ENCODE measurements at places on chromosomes 1 and 21. TPM values are rescaled to one million over a fixed set of nuclear protein-coding genes. Genes with fewer than 3 reads are reported as not detected.

DNA sequence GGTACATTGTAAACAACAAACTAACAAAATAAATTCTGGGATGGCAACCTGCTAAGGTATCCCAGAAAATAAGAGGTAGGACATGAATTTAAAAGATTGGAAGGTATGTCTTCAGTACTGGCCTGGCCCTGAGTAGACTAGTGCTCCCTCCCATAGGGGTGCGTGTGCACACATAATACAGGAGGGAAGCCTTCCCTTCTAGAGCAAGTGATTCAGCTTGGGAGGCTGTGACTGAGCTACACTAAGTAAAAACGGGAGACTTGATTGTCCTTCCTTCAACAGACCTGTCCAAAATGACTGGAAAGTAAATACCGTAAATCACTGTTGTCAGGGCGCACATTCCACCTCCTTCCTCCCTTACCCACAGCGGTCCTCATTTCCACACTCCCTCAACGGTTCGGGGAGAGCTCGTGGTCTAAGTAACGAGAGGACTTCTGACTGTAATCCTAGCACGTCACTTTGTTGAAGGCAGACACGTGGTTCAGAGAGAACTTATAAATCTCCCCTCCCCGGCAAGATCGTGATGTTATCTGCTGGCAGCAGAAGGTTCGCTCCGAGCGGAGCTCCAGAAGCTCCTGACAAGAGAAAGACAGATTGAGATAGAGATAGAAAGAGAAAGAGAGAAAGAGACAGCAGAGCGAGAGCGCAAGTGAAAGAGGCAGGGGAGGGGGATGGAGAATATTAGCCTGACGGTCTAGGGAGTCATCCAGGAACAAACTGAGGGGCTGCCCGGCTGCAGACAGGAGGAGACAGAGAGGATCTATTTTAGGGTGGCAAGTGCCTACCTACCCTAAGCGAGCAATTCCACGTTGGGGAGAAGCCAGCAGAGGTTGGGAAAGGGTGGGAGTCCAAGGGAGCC lies at the start of gene TGFB2:
Gene TGFB2 (plus strand): TSS at position 523 of the 859 bp plus-strand sequence. CDS start 1,366 bp downstream, outside the sequence.
- DNase-seq, result peak; percentile 53

GRCh38 chr1:21633141-21633755 lies 35.9 kb downstream of the RAP1GAP start:
- DNase-seq, result no peak

GRCh38 chr1:42937141-42937696 lies 21.4 kb downstream of the SLC2A1 start:
- peak; percentile 45 for DNase-seq

GRCh38 chr1:93317207-93317606 lies 28.5 kb upstream of the DR1 start:
- DNase-seq, result no peak

DNA sequence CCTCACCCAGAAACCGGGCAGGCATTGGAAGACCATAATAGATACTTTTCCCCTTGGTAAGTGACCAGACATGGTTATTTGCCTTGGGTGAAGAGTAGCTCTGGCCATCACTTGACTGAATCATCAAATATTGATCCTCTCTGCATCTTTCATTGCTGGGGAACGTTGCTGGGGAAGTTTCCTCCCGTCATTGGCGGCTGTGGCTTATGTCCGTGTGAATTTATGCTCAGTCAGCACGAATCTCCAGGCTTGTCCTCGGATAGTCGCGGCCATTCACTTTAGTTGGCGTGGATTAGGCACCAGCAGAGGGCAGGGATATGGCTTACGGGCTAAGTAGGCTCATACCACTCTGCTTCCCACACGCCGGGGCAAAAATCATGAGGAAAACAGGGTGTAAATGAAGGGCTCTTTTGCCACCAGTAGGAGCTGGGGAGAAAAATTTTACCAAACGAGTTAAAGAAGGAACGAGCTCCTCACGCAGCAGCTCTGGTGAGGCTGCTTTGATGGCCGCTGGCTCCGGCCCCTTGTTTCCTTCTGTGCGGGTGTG lies 473.4 kb downstream of the CAMTA1 start:
- DNase-seq, result no peak

DNA sequence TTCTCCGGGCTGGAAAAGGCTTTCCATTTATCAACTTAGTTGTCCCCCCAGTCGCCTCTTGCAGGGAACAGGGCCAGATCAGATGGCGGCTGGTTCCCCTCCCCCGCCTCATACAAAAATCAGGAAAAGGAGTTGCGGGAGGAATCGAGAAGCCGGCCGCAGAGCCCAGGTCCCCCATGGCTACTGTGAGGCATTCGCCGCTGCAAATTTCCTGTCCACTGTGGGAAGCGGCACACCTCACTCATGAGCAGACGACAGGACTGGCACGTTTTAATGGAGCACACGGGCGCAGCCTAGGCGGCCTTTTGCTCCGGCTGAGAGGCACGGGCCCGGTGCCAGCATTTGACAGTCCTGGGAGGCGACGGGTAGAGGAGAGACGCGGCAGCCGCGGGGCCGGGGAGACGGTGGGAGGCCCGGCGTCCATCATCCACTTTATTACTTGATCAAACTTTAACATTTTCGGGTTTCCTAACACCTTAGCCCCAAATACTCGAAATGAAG lies 1.1 kb downstream of the GNG4 start:
- no peak for DNase-seq

GUCA2A gene
- total RNA-seq, result not detected

SMPDL3B gene
- total RNA-seq, result 0.52 TPM
